Activated T-helper 2 cell treated with anti-CD3 and anti-CD28 coated beads, Interferon-gamma antibody, Interleukin-2, Interleukin-4, amounts not matched to agents 10 μg/mL and 5 μg/mL and 100 μg/mL, durations not matched to agents 14 hours and 24 hours and 36 hours (primary cell): ENCODE measurements at places on chromosomes 5 and 9.
A peak's percentile ranks its signal among the peaks of the same experiment; 100 is the strongest.

DNA sequence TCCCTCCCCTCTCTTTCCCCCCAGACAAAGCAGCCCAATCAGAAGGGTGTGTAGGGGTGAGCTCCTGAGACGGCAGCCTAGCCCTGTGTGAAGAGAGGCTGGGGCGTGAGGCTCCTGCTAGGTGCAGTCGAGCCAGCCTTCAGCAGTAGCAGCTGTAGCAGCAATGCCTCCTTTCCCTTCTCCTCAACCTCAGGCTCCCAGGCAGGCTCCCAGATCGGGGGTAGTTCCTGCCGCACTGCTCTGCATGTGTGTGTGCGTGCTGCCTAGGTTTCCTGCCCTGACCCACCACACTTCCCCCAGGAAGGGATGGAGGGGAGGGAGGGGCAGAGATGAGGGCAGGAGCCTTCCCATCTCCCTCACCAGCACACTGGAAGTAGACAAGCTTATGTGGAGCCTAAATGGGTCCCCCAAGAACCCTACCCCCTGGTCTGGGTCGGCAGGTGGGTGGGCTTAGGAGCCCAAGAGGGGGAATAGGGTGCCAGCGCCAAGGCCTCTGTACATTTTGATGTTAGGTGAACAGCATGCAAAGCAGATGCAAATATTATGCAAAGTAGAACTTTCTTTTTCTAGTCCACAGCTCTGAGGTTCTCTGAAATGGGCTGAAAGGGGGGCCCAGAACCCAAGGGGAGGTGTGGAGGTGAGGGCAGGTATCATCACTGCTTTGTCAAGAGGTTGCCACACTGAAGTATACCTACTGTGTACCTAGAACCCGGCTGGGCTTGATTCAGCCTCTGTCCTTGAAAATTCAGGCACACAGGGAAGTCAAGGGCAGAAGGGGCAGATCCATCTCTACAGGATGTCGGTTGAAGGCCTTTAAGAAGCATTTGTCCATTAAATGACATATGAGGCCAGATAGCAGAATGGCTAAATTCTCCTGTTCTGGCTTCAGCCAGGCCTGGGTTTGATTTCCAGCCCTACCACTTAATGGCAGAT, 57.8 kb downstream of the CXXC5 start:
- DNase-seq, result no peak

DNA sequence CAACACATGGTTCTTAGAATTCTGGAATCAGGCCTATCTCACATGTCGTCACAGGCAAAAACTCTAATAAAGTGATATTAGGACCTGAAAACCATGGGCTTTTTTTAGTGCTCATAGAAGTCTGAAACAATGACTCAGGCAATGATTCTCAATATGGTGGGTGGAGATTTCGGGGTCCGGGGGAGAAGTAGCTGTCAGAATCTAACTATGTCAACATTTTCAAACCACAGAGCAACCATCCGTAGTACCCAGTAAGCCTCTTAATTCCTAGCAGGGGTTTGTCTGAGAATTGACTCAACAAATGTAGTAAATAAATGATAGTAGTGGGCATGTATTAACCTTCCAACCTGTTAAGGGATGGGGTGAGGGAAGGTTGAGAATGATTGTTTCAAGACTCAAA, 2.6 kb downstream of the AMACR start:
- no peak for DNase-seq

DNA sequence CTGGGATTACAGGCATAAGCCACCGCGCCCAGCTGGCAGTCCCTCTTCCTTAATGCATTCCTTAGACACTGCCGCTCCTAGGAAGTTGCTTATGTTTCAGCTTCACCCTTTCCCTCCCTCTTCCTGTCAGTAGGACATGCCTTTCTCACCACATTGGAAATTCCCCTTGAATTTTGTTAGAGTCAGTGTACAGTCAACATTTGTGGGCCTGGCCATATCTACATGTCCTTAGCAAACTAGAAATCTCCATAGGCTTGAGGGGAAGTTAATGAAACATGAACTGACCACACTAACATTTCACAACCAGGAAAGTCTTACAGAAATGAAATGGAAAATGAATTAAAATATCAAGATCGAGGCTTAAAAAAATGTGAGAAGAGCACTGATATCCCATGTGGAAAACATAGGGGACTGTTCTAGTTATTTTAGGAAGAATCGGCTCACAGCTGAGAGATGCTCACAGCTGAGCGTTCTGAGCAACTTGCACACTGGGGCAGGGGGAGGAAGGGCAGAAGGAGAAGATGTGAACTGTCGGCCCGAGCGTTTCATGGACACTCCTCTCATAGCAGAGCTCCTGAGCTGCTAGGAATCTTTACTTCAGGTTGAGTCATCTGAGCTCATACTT, 21.1 kb upstream of the LVRN start:
- no peak for DNase-seq

DNA sequence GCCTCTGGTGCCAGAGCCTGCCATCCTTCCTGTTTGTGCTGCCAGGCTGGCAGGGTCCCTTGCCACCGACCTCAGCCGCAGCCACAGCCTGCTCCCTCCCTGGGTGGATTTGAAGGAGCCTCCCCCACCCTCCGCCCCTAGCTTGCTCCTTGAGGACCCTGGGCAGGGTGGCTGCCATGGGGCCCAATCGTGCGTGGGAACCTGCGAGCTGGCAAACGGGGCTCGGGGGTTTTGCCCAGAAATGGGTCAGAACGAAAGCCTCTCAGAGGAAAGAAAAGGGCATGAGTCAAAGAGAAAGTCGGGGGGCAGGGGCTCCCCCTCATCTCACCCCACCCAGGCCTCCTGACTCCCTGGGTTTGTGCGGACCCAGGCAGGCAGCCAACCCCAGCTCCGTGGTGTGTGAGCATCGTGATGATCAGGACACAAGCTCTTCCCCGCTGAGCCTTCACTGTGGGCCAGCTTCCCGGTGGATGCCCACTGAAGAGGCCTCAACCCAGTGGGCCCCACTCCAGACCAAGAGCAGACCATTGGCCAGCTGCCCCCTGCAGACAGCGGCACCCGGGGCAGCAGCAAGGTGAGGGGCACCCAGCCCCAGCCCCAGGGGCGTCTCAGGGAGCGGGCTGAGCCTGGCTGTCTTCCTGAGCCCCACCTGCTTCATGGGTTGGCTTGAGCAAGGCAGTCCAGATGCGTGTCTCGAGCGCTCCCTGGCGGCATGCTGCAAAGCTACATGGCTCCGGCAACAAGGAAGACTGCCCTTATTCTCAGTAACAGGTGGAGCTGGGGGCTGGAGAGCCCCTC, 3.0 kb upstream of the FUT7 start:
- peak; percentile 80 for DNase-seq
